Ecto neural progenitor cell (in vitro differentiated cells): ENCODE measurements at places on chromosomes 5 and 9.

DNA sequence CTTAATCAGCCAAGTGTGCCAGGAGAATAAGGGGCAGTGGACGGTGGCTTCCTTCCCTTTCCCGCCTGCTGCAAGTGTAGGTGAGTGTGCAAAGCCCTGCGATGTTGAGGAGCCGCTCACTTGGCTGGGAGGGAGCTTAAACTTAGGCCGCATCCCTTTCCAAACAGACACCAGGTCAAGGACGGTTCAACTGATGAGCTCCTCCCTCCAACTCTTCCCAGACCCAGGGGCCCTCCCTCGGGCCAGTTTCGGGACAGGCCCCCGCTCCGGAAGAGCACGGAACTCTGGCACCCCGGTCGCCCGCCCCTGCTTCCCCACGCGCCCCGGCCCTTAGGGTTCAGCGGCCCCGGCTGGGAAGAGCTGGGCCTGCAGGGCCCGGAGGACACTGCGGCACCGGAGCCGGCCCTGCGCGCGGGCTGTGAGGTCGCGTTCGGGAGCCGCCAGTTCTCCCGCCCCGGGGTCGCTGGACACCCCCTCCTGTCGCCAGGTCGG, 481 bp downstream of the MRPL36 start:
- no peak for DNase-seq

- no peak for DNase-seq
These were observed 102.1 kb downstream of the TMEM174 start for GRCh38 chr5:73274881-73275663.

GRCh38 chr5:66854416-66854815, 258.2 kb downstream of the MAST4 start:
- no peak for DNase-seq

- DNase-seq = no peak
These were observed 2.8 kb downstream of the MELK start for GRCh38 chr9:36575411-36575882.

- no peak for DNase-seq
These were observed 38.8 kb upstream of the GLRX start for GRCh38 chr5:95861221-95861863.

DNA sequence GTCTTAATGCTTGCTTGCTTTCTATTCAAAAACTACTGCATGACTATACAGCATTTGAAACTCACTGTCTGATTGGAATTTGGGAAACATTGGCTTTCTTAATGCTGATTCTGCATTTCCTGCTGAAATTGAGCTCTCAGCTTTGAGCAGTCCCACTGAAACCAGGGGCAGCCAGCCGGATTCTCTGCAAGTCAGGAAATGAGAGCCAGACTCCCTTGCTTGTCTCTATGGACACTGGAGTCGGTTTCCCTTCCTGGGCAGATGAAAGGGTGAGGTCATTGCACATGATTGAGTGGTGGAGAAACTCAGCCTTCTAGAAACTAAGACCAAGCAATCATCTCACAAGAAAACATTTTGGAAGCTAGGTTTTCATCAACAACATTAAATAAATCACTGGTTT, 119.7 kb upstream of the SPATA31C2 start:
- DNase-seq = no peak
